ENCODE measurements at places on chromosomes 11 and 22. TPM values are rescaled to one million over a fixed set of nuclear protein-coding genes. Genes with fewer than 3 reads are reported as not detected.
A peak's percentile ranks its signal among the peaks of the same experiment; 100 is the strongest.

CRYBB2 gene
- total RNA-seq = not detected

PRODH gene
- 29.6 TPM for total RNA-seq

OR5B21 gene
- not detected for total RNA-seq

GAB2 gene
- total RNA-seq = 24.9 TPM

- DNase-seq = no peak
Measured at GRCh38 chr11:111469200-111469599, 43.0 kb downstream of the BTG4 start.

DNA sequence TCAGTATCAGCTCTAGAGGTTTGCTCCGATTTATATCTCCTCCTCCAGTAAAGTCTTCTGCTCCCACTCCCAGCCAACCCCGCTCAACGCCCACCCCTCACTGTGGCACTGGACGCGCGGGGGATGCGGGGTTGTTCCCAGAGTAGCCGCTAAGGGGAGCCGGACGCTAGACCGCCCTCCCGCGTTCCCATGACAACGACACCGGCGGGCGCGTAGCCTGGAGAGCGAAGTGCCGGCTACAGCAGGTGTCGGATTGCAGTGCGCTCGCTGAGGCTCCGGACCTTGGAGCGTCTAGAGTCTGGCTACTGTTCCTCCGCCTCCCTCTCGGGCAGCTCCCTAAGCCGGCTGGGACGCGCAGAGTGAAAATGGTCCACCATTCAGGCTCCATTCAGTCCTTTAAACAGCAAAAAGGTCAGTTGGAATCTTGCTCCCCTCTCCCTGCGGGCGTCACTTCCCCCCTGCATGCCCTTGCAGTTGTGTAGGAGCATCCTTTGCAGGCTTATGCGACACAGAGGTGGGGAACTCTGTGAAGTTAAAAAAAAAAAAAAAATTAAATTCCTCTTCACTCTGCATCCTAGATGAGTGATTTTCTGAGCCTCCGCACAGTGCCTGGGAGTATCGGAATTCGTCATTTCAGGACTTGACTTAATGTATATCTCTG lies at the start of gene ANO3:
Gene ANO3, plus strand, starts transcription at position 220 of the 661 bp plus-strand sequence. Its CDS starts 146 bp downstream, at position 366.
- DNase-seq = no peak

DNA sequence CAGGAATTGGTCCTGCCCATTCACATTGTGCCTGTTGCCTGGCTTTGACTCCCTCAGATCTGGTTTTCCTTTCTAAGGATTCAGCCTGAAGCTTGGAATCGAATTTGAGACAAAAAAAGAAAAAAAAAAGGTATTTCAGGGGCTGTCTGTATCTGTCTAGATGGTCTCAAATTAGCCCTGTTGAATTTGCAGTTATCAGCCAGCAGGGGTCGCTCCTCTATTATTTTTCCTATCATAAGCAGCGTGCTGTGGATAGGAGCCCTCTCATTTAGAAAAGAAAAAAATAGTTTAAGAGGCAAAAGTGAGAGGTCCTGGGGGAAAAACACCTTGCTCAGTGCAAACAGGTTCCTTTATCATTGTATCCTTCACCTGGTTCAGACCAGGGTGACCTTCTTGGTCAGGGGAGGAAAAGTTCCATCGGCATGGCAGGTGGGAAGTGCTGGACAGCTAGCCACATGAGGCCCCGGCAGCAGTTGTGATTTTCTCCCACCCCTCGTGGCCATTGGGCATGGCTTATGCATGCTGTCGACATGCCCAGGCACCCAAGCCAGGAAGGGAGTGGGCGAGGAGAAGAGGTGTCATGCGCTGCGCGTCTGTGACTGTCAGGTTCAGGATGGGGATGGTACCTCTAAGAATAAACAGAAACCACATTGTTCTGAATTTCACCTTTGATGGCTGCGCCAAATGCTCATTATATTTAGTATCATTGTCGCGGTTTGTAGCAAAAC lies 13.1 kb downstream of the OR5AK2 start:
- no peak for DNase-seq

GRCh38 chr11:128859563-128860441 lies 7.3 kb downstream of the KCNJ1 start:
- DNase-seq = no peak

DNA sequence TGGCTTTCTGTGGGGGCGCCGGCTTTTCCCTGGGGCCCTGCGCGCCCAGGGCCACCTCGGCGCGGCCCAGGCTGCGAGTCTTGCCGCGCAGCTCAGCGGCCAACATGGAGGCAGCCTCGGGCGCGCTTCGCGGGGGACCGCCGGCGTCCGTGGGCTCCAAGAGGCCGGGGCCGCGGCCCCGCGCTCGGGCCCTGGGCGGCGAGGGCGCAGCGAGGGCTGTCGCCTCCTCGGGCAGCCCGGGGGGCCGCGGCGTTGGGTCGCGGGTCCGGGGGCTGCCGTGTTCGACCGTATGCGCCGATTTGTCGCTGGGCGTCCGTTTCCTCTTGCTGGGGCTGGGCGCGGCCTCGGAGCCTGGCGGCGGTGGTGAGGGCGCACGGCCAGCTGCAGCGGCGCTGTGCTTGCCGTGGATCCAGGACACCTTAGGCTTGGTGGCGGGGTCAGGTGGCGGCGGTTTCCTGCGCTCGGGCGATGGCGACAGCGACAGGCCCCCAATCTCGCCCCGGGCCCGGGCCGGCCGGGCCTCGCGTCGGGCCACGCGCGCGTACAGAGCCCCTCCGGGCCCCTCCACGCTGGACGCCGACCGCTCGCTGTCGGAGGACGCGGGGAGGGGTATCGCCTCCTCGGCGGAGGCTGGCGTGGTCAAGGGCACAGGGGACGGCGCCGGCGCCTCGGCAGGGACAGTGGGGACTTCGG lies 11.9 kb downstream of the SCARF2 start:
- no peak for DNase-seq

GRCh38 chr11:102792604-102793003 lies 5.4 kb downstream of the MMP1 start:
- no peak for DNase-seq

- peak; percentile 97 for DNase-seq
Measured at GRCh38 chr11:68146010-68146540, 24.9 kb upstream of the CHKA start.

DNA sequence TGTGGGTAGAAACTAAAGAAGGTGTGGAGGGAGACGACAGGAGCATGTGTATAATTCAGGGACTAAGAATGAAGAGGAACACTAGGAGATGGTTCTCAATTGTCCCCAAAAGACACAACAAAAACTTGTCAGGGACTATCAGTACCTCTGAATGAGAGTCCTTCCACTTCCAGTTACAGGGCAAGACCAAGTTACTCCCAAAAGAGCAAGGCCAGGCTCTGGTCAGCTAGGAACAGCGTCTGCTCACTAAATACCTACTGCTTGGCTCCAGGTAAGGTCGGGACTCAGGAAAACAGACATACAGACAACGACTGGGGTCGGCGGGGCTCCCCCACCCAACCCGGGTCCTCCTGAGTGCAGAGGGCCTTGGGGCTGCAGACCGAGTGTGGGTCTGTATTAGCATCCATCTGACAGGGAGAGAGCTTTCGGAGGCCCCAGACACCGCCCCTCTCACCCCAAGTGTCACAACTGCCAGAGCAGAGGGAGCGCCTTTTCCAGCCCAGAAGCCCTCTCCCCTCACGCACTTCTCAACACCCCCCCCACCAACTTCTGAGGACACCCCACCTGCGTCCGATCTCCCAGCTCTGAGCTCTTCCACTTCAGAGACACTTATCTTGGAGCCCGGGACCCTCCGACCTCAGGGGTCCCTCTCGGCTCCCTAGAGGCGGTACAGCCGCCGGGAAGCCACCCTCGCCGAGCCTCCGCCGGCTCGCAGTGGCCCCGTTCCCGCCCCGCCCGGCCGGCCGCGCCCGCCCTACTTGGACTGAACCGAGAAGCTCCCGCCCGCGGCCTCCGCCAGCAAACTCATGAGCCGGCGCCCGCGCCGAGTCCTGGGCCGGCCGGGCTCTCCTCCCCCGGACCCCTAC lies 522 bp downstream of the RHOG start:
- no peak for DNase-seq

- DNase-seq = no peak
Measured at GRCh38 chr11:17354601-17354991, 3.0 kb downstream of the NCR3LG1 start.

DNA sequence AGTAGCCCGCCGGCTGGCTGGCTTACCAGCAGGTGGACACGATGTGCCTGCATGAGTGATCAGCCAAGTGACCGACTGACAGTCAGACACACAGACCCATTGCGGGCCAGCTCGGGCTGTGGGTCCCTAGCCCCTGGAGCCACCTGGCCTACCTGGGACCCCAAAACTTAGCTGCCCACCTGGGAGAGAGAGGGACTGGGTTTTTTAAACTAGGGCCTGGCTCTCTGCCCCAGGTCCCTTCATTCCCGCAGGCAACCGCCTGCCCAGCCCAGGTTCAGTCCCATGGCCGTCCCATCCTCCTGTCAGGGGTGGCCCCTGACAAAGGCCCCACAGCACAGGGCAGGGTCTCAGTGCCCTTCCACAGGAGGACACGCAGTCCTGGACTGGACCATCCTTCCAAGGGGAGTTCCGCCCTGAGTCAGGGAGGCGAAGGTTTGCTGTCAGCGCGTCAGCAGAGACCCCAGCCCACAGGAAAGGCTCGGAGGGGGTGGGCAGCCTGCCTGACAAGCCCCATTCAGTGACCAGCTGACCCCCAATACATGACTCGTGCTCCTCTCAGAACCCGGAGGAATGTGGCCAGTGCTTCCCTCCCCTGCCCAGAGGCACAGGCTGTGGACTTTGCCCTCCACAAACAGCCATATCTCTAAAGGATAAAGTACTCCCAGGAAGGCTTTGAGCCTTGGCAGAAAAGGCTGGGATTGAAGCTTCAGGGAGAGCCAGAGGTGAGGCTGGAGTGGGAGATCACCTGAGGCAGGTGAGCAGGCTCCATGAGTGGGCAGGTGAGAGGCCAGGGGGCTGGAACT lies 8.4 kb downstream of the SLCO2B1 start:
- no peak for DNase-seq

DNA sequence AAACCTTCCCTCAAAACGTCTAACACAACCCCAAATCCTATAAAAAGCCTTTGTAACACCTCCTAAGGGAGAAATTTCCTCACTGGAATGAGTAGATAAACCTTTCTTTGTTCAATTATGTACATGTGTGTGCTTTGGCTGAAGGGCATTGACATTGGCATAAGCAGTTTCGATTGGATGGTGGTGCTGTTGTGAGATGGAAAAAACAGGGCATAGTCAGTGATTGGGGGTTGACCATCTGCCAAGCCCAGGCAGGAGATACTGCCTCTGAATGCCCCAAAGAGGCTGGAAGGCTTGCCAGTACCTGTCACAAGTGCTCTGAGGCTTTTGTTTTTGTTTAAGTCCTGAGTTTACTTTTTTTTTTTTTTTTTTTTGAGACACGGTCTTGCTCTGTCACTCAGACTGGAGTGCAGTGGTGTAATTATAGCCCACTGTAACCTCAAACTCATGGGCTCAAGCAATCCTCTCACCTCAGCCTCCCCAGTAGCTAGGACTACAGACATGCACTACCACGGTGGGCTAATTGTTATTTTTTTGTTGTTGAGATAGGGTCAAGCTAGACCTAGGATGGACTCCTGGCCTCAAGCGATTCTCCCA lies 1.2 kb upstream of the CCDC117 start:
- DNase-seq = no peak

GRCh38 chr22:24214467-24215285 lies 30.2 kb downstream of the GGT5 start:
- no peak for DNase-seq

DNA sequence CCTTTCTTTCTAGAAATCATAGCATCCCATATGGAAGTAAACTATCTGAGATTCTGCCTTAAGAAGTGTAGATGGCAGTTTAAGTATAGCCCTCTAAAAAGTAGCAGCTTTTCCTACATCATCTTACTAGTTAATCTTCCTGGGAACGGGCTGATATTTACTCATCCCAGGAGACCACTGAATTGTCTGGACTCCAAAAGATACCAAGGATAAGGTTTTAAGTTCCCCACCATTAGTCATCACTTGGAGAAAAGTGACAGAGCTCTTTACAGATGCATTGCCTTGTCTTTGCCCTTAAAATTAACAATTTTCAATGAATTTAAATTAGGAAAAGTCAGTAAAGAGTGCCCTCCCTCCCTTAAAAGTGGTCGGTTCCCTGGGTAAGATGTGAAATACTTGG lies 129.5 kb downstream of the MAML2 start:
- no peak for DNase-seq

DNA sequence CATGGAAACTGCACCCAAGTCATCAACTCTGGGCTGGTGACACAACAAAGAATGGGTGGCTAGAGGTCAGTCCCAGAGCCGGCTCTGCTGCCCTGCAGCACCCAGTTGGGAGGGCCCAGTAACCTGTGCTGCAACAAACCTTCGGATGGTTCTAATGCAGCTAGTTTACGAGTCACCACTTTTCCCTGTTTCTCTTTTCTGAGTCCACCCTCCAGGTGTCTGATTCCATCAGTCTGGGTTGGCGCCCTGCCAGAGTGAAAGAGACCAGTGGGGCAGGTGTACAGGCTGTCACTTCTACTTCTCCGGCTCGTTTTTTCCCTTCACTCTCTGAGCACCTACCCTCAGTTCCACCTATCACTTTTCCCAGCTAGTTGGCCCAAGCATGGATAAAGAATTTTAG lies 572.9 kb downstream of the NTM start:
- no peak for DNase-seq

DNA sequence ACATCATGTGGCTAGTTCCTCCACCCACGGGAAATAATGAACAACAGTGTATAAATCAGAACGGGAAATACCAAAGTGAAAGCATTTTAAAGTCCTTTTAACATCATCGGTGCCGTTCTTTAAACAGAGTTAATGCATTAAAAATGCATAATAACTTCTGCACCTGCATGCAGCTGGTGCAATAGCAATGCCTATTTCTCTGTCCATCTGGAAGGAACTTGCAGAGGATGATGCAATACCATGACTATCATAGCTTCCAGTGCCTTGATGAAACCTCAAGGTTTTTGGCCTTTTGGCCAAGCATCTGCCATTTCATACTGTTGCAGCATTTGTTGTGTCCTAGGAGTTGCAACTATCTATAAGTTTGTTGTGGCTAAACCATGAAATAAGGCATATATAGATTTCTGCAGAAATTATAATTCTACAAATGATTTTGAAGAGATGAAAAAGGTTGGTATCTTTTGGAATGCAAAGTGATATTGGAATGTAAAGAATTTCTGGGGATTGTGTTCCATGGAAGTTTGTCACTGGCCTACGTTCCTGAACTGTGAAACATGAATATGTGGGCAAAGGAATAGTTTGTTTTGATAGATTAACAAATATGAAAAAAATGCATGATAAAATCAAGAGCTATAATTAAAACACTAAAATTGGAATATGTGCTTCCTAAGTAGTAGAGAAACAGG lies 9.8 kb upstream of the EIF3F start:
- no peak for DNase-seq

GRCh38 chr11:129427376-129427775 lies 51.7 kb downstream of the BARX2 start:
- no peak for DNase-seq

DNA sequence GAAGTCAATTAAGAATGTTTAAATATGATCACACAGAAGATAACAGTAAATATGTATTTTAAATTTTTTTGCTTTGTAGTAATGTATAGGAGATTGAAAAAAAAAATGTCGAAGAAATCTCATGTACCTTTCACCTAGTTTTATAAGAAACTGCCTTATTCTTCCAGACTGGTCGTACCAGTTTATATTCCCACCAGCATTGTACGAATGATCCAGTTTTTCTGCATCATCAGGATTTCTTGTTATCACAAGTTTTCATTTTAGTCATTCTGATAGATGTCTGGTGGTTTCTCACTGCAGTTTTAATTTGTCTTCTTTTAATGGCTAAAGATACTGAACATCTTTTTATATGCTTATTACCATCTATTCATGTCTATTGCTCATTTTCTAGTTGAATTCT lies 101.8 kb upstream of the CTSC start:
- no peak for DNase-seq
